ENCODE measurements at places on chromosomes 16 and 17.

- DNase-seq = no peak
Observed at GRCh38 chr16:81014672-81015071, 7.7 kb downstream of the CENPN start.

- no peak for DNase-seq
Observed at GRCh38 chr16:55273959-55274358, 50.0 kb upstream of the IRX6 start.

DNA sequence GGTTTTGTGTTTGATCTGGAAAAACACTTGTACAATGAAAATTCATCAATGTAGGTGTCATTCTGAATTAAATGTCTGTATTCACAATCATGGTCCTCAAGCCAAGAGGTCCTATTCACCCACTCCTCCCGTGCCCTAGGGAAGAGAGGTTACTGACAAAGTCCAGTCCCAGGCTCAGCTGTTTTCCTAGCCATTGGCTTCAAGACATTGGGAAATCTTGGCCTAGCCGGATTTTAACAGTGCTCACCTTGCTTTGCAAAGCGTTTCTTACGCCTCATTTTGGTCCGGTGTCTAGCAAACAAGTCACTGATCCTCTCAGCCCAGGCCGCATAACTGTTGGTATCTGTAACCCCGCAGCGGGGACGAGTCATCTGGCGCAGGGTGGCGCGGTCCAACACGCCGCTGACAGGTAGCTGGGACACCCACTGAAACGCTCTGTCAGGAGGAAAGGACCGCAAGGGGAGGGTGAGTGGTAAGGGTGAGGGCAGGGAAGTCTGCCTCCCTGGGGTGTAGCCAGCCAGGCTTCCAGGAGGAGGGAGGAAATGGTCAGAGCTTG, 16.7 kb downstream of the MMP28 start:
- DNase-seq = no peak

DNA sequence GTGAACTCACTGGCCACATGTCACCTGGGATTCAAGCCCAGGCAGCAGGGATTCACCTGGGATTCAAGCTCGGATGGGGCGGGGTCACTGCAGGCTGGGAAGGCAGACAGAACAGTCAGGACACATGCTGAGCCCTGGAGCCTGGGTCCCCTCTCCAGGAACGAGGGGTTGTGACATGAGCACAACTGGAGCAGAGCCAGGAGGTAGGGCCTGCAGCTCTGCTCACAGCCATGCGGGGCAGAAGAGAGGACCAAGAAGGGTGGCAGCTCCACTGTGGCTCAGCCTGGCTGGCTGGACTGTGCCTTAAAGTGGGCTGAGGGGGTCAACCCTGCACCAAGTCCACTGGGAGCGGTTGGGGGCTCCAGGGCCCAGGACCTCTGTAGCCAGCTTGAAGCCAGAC, 150.1 kb downstream of the RAB11FIP4 start:
- no peak for DNase-seq

GRCh38 chr16:67158637-67159600, 790 bp downstream of the TRADD start:
- no peak for DNase-seq

- DNase-seq = no peak
Observed at GRCh38 chr17:6361733-6362132, 73.2 kb downstream of the AIPL1 start.

GRCh38 chr16:14329727-14330350, 258.7 kb downstream of the MRTFB start:
- no peak for DNase-seq

All from cerebellar nuclear complex (tissue), 1 donor.